Right lobe of liver (tissue), 6 donors: ENCODE measurements at places on chromosomes 2 and 18. TPM values are rescaled to one million over a fixed set of nuclear protein-coding genes. Genes with fewer than 3 reads are reported as not detected.
A peak's percentile ranks its signal among the peaks of the same experiment; 100 is the strongest.

Gene MERTK
- total RNA-seq: 18.3 TPM

Gene GDF7
- total RNA-seq: 5.0 TPM

- DNase-seq: no peak
- H3K4me1 ChIP-seq: no peaks in the 10 kb centered on the region
- H3K36me3 ChIP-seq: no peaks in the 10 kb centered on the region
These were observed 132.0 kb downstream of the TMEM182 start for GRCh38 chr2:102893870-102894269.

Gene AGXT
- total RNA-seq: 1,833 TPM

DNA sequence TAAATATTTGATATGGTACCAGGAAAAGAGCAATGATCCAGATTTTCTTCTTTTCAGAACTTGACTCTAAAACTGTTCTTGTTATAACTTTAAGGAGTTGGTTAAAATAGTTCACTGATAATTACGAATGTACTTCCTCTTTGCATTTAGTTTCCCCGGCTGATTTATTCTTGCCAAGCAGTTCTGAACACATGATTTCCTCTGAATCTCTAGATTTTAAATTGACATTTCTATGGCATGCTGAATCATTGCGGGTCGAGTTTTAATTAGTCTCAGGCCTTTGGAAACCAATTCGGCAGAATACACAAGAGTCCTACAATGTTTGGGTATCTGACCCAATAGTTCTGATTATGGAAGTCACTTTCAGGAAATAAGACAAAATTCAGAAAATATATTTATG is 37.3 kb upstream of the DNAH7 start:
- DNase-seq: no peak
- no peak overlapping the region for H3K27ac ChIP-seq
- no peaks in the 10 kb centered on the region for H3K36me3 ChIP-seq
- no peaks in the 10 kb centered on the region for H3K27me3 ChIP-seq
- no peaks in the 10 kb centered on the region for H3K4me1 ChIP-seq

DNA sequence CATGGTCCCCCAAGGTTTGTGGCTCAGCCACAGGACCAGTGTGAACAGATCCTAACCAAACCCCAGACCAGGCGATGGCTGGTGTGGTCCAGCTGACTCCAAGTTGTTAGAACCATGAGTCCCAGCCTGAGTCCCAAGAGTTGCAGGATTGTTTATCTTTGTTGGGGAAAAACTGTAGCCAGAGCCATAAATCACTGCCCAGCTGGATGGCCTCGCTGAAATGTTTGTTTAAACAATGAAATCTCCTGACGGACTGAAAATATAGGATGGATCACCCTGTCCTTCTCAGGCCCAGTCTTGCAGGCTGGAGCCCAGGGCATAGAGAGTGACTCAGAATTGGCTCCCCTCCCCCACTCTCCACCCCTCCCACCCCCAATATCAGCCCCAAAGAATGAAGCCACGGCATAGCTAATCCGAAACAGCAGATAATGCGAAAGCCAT is 36.4 kb downstream of the PKDCC start:
- H3K36me3 ChIP-seq: no peaks in the 10 kb centered on the region
- no peaks in the 10 kb centered on the region for H3K4me1 ChIP-seq
- no peak for DNase-seq
- no peaks in the 10 kb centered on the region for H3K27me3 ChIP-seq
- H3K27ac ChIP-seq: no peak overlapping the region

DNA sequence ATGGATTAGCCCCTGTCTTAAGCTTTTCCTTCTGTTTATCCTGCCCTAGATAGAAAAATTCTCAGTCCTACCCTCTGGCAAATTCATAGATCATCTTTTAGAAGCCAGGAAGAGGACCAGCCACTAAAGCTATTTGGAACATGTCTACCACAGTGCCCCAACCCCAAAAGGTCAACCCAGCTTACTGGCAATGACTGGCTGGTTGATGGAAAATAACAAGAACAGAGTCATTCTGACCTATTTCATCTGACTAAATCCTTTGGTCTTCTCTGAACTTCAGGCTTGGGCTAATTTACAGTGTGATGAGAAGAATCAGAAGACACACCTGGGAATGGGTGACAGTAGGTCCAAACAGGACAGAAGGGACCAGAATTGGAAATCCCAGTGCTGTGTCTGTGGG is 227.3 kb upstream of the CCDC68 start:
- no peaks in the 10 kb centered on the region for H3K36me3 ChIP-seq
- DNase-seq: no peak
- no peak overlapping the region for H3K4me3 ChIP-seq

Gene COL5A2
- 9.2 TPM for total RNA-seq

- H3K27ac ChIP-seq: no peak overlapping the region
- no peaks in the 10 kb centered on the region for H3K27me3 ChIP-seq
- no peak for DNase-seq
- H3K4me1 ChIP-seq: no peaks in the 10 kb centered on the region
- no peak overlapping the region for H3K4me3 ChIP-seq
These were observed 289.1 kb downstream of the TRIB2 start for GRCh38 chr2:13005761-13006335.

GRCh38 chr18:57431467-57432080 is 3.6 kb upstream of the ONECUT2 start:
- DNase-seq: no peak
- no peaks in the 10 kb centered on the region for H3K36me3 ChIP-seq
- no peaks in the 10 kb centered on the region for H3K4me1 ChIP-seq
- peak overlapping the region; percentile 83 for H3K27ac ChIP-seq
- no peak overlapping the region for H3K4me3 ChIP-seq

Gene PEX13
- total RNA-seq: 23.0 TPM

GRCh38 chr2:47172156-47172921 is 17.2 kb upstream of the STPG4 start:
- H3K4me3 ChIP-seq: no peak overlapping the region
- H3K27ac ChIP-seq: no peak overlapping the region
- H3K36me3 ChIP-seq: no peaks in the 10 kb centered on the region
- H3K4me1 ChIP-seq: no peaks in the 10 kb centered on the region
- no peaks in the 10 kb centered on the region for H3K27me3 ChIP-seq

Gene PARD3B
- 8.0 TPM for total RNA-seq

Gene DSC2
- total RNA-seq: 9.7 TPM

Gene GPBAR1
- 0.56 TPM for total RNA-seq

DNA sequence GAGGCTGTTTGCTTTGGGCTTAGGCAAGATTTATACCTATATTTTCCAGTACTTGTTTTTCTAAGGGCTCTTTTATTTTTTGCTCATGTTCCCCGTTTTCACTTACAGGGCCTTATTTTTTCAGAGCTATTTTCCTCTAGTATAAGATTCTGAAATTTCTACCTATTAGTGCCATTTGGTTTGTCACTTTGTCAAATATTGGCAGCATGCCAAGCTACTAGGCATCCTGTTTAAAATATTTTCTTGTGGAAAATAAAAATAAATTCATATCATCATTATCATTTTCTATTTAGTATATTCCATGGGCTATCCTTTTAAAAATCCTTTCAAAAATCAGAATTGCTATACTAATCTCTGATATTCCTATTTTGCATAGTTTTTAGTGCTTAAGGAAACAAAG is 64.8 kb upstream of the CHST9 start:
- no peak for DNase-seq
- no peak overlapping the region for H3K27ac ChIP-seq
- no peaks in the 10 kb centered on the region for H3K4me1 ChIP-seq

GRCh38 chr18:10851824-10852319 is 297.5 kb downstream of the PIEZO2 start:
- no peak overlapping the region for H3K27ac ChIP-seq
- no peaks in the 10 kb centered on the region for H3K36me3 ChIP-seq
- DNase-seq: no peak
- H3K4me1 ChIP-seq: no peaks in the 10 kb centered on the region
- H3K27me3 ChIP-seq: no peaks in the 10 kb centered on the region

- H3K36me3 ChIP-seq: no peaks in the 10 kb centered on the region
- no peak for DNase-seq
- H3K4me1 ChIP-seq: no peaks in the 10 kb centered on the region
- H3K27me3 ChIP-seq: no peaks in the 10 kb centered on the region
These were observed 29.9 kb upstream of the RUFY4 start for GRCh38 chr2:218039171-218039570.

Gene SCN3A
- total RNA-seq: 0.17 TPM

- no peaks in the 10 kb centered on the region for H3K27me3 ChIP-seq
- peaks cover 23% of the 10 kb centered on the region for H3K4me1 ChIP-seq
- H3K4me3 ChIP-seq: no peak overlapping the region
- no peak for DNase-seq
- H3K27ac ChIP-seq: no peak overlapping the region
These were observed 15.1 kb downstream of the KCMF1 start for GRCh38 chr2:84986018-84986417.

DNA sequence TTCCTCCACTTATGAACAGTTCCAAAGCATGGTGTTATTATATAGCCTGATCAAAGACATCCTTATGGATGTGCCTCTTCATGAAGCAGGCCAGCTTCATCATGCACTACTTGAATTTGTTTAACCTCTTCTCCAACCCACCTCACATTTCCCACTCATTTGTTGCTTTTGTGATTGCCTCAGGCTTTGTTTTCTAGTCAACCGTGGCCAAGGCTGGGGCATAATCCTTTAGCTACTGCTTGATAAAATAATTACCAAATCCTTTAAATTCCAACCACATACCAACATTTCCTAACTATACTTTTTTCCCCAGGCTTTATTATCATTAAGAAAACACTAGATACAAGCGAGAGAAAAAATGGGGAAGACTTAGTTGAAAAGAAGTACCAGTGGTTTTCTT is 39.6 kb upstream of the SCN1A start:
- DNase-seq: no peak
- H3K27ac ChIP-seq: no peak overlapping the region
- H3K4me3 ChIP-seq: no peak overlapping the region
- no peaks in the 10 kb centered on the region for H3K4me1 ChIP-seq
- no peaks in the 10 kb centered on the region for H3K36me3 ChIP-seq

Gene OTX1
- total RNA-seq: not detected

DNA sequence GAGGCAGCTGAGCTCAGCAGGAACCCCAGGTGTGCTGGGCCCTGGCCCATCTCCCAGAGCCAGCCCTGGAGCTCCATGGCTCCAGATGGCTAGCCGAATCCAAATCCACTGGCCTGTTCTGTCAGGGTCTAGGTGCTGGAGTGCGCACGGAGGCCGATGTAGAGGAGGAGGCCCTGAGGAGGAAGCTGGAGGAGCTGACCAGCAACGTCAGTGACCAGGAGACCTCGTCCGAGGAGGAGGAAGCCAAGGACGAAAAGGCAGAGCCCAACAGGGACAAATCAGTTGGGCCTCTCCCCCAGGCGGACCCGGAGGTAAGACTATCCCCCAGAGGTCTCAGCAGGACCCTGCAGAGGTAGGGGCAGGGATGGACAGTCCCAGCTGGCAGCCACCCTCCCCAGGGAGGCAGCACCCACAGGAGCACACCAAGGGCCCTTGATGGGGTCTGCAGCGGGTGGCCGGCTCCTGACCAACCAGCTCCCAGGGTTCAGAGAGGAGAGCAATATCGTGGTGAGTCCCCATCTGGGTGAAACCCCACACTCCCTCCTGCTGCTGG is 26.1 kb upstream of the PRLH start:
- H3K4me1 ChIP-seq: no peaks in the 10 kb centered on the region
- H3K4me3 ChIP-seq: no peak overlapping the region
- peaks cover 2% of the 10 kb centered on the region for H3K36me3 ChIP-seq
- no peaks in the 10 kb centered on the region for H3K27me3 ChIP-seq

DNA sequence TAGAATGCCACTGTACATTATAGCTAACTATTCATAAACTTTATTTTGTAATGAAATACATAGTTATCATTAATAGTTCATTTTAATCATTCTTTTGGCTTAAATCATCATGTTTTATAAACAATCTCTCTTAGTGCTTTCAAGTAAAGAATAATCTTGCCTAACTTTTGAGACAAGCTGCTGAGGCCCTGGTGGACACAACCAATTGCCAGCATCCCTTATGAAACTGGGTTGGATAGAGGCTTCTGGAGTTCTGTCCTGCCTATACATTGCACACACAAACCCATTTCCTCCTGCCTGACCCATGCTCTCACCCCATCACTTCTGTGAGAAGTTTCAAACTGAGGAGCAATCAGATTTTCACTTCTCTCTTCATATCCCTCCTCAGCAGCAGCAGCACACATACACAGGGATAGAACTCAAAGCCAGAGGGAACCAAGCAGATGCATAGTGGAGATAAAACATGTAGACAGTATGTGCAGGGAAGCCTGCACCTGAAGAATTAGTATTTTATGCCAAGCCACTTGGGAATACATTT is 450.0 kb upstream of the SLC14A2 start:
- H3K27ac ChIP-seq: no peak overlapping the region
- DNase-seq: no peak
- no peak overlapping the region for H3K4me3 ChIP-seq
- H3K27me3 ChIP-seq: no peaks in the 10 kb centered on the region
- no peaks in the 10 kb centered on the region for H3K4me1 ChIP-seq

DNA sequence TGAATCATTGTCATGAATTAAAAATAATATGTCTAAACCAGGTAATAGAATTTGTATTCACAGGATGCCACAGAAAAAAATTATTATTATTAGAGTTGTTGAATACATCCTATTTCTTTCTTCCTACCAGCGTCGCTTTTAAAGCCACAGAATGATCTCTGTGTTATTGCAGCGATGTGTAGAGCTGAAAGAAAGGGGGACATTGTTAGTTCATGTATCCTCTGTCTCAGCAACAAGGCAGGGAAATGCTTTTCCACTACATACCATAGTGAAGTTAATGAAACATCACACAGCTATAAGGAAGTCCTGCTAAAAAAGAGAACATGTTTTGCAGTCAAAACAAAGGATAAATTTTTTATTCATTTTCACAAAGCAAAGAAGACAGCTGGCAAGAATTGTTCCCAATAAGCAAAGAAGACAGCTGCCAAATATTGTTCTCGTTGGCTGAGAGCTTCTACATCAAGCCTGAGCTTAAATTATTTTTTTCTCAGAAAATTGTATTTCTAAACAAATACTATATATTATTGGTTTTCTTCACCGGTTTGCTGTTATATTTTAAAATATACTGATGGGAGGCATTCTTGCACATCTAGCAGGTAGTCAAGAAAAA is 1234.4 kb downstream of the SUCLG1 start:
- no peaks in the 10 kb centered on the region for H3K36me3 ChIP-seq
- no peak overlapping the region for H3K27ac ChIP-seq
- H3K4me1 ChIP-seq: no peaks in the 10 kb centered on the region
- no peak overlapping the region for H3K4me3 ChIP-seq

GRCh38 chr18:1884623-1885022 is 686.7 kb downstream of the METTL4 start:
- no peak overlapping the region for H3K27ac ChIP-seq
- H3K4me1 ChIP-seq: no peaks in the 10 kb centered on the region

Gene EFEMP1
- 36.8 TPM for total RNA-seq

- no peak for DNase-seq
- H3K36me3 ChIP-seq: no peaks in the 10 kb centered on the region
These were observed 12.8 kb downstream of the CKAP2L start for GRCh38 chr2:112751451-112752197.

Gene PSMA8
- not detected for total RNA-seq

DNA sequence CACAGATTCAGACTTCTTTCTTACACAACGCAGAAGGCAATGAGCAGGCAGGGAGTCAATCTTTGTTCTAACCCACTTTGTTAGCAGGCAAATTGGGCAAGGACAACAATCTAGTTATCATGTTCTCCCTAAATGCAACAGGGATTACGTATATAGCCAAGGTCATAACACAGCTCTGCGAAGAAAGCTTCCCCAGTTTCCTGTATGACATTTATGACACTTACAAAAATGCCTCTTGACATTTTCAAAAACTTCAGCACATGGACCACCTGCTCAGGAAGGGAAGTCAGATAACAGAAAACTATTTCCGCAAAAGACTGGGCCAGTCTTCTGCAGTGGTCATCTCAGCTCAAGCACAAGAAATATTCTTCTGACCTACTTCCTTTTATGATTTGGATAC is 106.1 kb downstream of the IRS1 start:
- no peak for DNase-seq
- no peaks in the 10 kb centered on the region for H3K4me1 ChIP-seq
- no peak overlapping the region for H3K4me3 ChIP-seq
- H3K36me3 ChIP-seq: no peaks in the 10 kb centered on the region
- H3K27me3 ChIP-seq: no peaks in the 10 kb centered on the region
